ENCODE measurements at places on chromosomes 2 and 18.

DNA sequence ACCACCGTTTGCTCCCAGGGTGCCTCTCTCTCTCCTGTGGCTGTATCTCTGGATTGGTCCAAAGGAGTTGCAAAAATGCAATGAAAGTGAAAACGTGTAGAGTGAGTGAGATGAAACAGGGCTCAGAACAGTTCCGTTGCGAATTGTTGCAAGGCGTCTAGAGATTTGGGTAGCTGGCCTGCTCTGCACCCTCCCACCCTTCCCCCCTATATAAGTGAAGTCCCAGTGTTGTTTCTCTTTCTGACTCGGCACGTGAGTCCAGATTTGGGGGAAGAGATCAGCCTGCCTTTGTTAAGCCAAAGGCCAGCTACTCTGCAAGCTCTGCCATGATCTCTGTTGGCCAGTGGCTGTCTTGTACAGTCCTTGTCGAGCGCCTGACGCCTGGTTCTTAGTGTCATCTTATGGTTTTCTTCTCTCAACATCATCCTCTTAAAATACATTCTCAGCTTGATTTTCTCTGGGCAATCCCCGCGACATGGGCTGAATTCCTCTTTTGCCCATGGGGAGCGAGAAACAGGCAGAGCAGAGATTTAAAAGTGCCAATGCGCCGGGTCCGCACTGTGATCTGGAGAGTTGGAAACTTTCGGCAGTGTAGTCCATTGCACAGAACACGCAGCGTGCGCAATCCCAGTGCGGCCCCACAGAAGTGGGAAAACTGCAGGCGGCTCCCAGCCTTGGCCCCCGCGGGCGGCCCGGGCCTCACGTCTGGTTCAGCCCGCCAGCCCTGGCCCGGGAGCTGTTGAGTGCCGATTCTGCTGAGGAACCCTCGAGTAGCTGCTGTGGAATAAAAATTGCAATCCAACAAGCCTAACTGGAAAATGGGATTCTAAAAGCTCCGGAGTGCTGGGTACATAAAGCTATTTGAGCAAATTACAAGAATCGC is 9.3 kb downstream of the MEIS1 start:
- no peak for DNase-seq

DNA sequence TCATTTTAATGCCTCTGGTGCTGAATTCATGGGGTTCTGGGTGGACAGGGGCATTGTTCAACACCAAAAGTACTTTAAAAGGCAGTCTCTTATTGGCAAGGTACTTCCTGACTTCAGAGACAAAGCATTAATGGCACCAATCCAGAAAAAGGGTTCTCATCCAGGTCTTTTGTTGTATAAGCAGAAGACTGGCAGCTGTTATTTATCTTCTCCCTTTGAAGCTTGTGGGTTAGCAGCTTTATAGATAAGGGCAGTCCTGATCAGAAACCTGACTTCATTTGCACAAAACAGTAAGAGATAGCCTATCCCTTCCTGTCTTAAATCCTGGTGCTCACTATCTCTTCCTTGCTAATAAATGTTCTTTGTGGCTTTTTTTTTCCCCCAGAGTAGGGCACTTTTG is 68.8 kb downstream of the VPS54 start:
- no peak for DNase-seq

GRCh38 chr2:173226899-173227698 is 127.6 kb upstream of the CDCA7 start:
- DNase-seq = peak; percentile 4

DNA sequence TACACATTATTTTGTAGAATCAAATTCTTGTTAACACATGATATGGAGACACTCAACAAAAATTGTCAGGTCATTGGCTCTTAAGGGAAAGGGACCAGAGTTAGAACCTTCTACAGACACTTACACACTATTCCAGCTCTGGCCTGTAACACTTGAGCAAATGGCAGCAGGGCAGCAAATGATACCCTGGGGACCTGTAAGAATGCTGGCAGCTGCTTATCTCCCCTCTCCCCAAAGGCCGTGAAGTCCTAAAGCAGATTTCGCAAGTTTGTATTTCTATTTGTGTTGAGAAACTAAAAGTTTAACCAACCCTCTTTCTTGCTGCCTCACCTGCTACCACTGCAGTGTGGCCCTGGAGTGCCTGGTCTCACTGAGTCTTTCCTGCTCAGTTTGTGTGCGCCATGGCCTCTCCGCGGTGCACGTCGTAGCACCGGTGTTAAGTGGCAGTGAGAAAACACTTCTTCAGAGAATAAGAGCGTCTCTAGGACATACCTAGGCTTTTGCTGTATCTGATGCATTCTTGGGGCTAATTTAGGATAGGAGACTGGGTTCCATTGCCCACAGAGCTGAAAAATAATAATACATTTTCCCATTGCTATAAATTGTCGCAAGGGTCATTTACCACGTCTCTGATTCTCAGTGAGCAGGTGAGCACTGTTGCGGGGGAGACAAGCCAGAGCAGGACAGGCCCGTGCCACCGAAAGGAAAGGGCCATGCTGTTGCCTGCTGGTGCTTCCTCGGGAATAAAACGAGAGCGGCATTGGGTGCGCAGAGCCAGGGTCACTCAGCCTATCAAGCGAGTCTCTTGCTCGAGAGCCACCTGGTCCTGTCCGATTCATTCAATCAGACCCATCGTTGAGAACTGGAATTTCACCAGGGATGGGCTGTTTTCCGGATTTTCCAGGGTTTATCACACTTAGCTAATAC is 204.9 kb downstream of the PTGR3 start:
- no peak for DNase-seq

DNA sequence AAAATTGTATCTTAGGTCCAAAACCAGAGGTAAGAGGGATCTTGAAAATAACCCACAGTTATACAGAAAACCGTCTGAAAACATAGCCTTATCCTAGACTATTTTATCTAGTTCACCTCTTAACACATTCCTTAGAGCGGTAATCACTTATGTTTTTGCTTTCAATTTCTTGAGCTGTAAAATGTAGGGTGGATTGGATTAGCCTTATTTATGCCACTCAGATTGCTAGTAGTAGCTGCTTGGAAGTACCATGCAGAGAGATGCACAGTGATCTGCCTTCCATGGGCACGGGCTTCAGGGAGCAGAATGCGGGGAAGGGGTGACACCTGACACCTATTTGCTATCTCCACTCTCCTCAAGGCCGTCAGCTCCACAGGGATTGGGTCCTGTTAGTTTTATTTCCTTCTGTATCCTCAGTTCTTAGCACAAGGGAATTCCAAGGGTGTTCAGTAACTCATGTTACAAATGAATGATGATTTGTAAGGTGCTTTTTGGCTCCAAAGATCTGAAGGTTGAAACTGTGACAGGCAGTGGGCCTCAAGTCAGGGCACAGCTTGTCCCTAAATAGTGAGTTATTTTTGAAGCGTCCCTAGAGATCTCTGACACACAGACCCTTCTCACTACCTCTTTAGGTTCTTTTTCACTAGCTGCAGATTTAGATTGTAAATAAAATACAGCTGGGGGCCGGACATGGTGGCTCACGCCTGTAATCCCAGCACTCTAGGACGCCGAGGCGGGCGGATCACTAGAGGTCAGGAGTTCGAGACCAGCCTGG is 64.0 kb upstream of the PMAIP1 start:
- no peak for DNase-seq

- no peak for DNase-seq
Measured at GRCh38 chr2:128544321-128545037, 225.8 kb upstream of the HS6ST1 start.

GRCh38 chr18:680392-680791 is 22.9 kb downstream of the TYMS start:
- no peak for DNase-seq

- DNase-seq = no peak
Measured at GRCh38 chr2:17620841-17621240, 80.3 kb downstream of the VSNL1 start.

GRCh38 chr2:237213315-237214022 is 127.8 kb downstream of the COPS8 start:
- DNase-seq = no peak

DNA sequence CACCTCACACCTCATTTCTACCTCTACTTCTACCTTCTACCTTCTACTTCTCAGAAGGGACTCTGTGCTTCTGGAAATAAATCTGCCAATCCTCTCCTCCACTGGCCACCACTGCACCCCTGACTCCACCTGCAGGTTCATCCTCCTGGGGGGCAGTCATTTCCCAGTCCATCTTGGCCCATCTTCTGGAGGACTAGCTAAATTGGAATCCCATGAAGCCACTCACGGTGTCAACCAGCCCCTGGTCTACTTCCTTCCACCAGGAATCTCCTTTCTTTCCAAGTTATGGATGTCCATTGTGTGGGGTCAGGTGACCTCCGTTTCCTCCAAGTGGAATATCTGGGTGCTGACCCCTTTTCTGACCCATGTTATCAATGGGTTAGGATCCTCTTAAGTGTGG is 3.9 kb downstream of the WNT10A start:
- no peak for DNase-seq

- no peak for DNase-seq
Measured at GRCh38 chr2:54081574-54081973, 33.8 kb upstream of the ACYP2 start.

DNA sequence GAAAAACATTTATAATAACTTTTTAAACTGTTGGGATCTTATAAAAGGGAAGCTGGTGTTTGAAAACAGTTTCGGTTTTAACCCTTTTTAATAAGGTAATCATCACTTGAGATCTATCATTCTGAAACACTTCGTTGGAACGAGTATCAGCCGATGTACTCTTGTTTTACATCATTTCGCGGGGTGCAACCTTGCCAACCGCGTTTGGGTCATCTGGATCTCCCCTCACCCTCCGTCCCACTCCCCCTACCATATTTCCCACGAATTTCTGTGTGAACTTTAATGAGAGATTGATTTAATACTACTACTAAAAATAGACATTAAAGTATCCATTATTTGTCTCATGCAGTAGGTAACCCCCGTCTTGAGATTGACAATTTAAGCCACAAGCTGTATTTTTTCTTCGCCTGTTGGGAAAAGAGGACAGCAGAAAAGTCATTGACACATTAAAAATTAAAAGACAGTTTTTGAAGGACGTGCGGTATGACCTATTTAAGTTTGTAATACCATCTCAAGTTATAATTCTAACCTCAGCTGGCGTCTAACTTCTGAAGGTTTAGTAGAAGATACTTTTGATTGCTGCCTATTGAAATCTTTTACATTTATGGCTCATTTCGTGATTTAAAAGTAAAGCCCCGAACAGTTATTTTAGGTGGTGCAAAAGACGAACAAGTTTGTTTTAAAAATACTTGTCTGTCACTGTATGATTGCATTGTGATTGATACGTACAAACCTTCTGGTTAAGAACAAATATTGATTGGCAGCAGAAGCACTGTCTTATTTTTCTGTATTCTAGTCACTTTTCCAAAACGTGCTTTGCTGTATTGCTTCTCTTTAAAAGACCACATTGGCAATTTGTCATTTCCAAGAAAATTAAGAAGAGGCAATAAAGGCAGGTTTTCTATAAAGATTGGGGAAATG is 1.5 kb downstream of the CREB1 start:
- no peak for DNase-seq

DNA sequence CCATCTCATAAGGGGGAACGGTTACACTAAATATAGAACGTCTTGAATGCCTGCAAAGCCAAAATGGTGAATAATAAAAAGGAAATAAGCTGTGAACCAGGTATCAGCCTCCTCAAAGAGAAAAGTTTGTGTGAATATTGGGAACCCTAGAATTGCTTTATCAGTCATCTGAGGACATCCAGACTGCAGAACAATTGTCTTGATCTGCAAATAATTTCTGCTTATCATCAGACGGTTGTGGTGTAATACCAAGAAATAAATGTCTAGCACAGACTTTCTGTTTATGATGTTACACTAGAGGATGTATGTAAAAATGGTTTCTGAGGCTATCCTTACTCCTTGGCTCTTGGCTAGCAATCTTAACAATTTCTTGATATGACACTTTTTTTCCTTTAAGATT is 53.5 kb upstream of the SLC25A52 start:
- no peak for DNase-seq

GRCh38 chr2:239695728-239696240 is 295.0 kb upstream of the HDAC4 start:
- no peak for DNase-seq

DNA sequence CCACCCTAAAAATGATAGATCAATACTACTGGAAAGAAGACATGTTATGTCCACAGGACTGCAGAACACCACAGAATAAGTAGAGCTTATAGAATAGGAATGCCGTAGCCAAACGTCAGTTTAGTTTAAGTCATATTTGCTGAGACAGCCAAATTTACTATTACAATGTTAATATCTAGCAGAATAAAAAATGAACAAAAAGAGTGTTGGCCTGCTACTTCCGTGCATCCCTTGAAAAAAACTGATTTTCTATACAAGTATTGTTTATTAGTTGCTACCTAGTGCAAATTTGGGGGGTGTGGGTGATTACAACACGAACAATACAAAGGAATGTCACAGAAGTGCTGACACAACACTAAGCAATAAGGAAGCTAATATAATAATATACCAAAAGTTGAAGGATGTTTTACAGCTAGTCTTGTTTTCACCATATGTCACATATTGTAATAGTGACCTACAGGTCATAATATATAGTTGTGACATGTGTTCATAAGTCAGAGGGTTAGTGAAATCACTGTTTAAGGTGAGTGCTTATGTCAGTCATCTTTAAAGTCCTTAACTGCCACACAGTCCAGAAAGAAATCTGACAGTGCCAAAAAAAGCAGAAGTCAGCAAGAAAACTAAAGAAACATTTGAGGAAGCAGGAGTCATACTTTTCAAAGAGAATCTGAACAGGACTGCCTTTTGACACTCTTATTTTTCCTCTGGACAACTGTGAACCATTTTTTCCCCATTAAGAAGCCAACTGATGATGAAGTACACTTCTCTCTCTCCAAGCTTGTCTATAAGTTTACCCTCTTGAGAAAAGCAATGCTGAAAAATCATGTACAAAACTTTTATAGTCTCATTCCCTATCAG is 376.4 kb downstream of the ZEB2 start:
- DNase-seq = no peak

GRCh38 chr2:80364524-80365212 is 60.1 kb upstream of the LRRTM1 start:
- no peak for DNase-seq

DNA sequence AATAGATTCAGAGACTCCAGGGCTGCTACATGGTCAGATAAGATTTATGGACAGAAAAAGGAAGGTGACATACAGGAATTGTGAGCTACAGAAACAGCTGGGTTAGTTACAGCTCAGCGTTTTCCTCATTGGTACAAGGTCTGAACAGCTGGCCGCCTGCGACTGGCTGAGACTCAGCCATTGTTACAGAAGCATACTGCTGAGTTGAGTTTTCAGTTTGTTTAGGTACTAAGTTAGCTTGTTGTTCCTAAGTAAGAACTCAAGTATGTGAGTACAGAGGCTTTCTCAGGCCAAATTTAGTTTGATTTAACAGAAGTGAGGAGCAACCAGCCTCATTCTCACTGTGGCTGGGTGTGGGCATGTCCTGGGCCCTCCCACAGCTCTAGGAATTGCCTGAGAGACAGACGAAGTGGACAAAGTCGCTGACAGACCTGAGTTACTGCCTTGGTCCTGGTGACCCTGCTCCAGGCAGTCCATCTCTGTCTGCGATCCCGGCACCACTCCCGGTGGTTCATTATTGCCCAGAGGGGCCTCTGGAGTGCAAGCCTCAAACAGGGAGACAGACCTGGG is 27.8 kb upstream of the RHOB start:
- no peak for DNase-seq

- DNase-seq = no peak
Measured at GRCh38 chr18:51643483-51643882, 446.0 kb upstream of the MEX3C start.
